ENCODE measurements at places on chromosomes 7 and 10.
A peak's percentile ranks its signal among the peaks of the same experiment; 100 is the strongest.

DNA sequence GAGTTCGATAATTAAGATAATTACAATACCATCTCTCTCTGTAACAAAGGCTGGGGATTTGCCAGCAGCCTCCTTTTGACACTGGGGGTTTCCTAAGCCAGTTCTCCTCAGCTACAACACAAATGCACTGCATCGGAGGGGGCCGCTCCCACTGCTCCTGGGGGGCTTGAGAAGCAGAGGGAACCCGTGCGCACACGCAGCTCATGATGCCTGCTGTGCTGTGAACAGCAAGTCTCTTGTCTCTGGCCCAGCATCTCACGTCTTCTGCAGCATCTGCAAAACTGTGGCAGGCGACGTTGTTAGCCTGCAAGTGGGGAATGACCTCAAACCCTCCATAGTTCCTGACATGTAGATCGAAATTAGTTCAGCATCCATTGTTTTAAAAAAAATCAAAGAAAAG, 5.5 kb downstream of the VIPR2 start:
- no peak for DNase-seq

- no peak for DNase-seq
Observed at GRCh38 chr10:47360419-47361040, 12.4 kb downstream of the RBP3 start.

GRCh38 chr10:24899571-24899970, 52.8 kb downstream of the PRTFDC1 start:
- no peak for DNase-seq

- peak; percentile 43 for DNase-seq
Observed at GRCh38 chr10:17354781-17355180, 99.6 kb downstream of the ST8SIA6 start.

GRCh38 chr10:8050556-8051108, 3.9 kb upstream of the GATA3 start:
- peak; percentile 27 for DNase-seq

GRCh38 chr7:116138202-116138801, 72.0 kb upstream of the TES start:
- DNase-seq, result peak; percentile 70

DNA sequence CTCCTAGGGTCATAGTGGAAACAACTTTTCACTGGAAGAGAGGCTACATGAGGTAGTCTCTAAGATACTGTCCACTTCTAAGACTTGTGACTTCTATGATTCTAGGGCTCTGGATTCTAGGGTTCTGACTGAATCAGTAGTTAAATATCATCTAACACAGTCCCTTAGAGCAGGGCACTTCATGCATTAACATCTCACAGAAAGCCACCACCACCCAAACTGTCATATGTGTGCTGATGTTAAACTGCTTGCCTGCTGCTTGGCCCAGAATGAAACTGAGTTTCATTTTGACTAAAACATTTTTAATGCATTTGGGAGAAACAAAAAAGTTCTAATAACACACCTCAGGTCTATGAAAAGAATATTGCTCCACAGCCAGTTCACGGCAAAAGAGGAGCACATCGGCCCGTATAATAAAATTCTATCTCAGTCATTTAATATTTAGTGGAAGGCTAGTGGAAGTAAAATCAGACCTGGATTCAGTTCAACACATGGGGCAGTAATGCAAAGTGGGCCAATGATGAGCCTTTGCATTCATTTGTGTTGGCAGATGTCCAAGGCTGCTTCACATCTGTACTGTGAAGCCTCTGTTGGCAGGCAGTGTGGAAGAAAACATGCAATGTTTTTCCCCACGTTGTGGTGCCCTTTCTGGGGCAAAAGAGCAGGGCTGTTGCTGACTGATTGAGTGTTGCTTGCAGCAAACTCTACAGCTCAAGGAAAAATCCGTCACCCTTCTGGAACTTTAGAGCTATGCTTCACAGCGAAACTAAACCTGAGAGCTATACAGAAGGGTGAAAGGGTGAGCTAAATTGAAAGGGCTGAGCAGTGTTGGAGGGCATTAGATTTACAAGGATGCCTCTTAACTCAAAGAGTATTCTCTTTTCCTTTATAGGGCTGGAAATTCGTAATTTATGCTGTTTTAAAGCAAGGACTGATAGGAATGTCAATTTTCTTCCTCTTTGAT, 33.5 kb upstream of the AUTS2 start:
- no peak for DNase-seq

DNA sequence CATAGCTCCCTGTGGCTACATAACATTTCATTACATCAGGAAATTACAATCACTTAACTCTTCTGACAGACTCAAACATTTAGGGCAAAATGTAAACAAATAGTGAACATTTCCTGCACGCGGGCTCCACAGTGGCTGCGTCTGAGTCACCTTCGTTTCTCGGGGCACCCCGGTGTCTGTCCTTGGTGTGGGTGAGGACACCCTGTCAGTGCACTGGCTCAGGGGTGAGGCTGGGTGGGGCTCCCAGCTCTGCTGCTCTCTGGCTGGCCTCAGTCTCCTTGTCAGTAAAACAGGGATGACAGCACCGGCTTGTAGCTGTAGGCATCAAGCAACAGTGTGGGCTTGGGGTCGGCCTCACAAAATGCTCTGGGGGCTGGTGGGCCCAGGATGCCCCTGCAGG, 237.1 kb upstream of the SHH start:
- DNase-seq, result no peak

DNA sequence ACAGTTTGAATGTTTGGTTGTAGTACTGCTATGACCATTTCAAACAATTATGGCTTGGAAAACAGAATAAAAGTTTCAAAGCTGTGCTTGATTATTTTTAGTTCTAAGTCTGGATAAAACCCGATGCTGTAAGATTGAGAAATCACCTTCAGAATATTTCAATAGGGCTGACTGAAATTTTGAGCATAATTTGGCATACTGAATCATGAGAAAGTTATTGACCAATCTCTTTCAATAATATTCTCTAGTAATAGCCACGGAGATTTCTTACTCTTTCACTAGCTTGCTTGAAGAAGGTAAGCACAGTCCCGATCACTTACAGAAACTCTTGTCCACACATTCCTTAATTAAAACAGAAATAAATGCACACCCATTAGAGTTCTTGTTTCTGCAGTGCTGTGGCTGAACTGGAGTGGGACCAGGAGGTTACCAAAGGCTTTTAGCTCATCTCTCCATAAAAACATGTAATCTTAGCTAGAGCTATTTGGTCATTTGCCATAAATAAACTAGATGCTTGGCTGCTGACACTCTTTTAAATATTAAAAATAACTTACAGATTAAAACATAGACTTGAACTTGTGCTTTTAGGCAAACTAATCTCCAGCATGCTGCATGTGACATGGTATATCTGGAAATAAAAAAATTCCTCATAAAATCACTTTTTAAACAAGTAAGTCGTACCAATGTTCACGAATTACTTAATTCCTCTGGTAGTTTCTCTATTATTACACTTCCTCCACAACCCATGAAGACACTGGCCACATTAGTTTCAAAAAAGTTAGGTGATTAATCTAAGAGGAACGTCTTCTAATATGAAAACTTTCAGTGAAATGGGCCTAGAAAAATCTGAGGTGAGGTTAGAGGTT, 97.8 kb downstream of the AGMO start:
- DNase-seq, result peak; percentile 23

GRCh38 chr7:112058686-112059085, 147.5 kb downstream of the DOCK4 start:
- DNase-seq, result no peak

GRCh38 chr7:120480930-120481329, 208.0 kb downstream of the KCND2 start:
- no peak for DNase-seq

GRCh38 chr10:79320820-79321493, 26.3 kb upstream of the PPIF start:
- peak; percentile 98 for DNase-seq

- DNase-seq, result no peak
Observed at GRCh38 chr10:60535427-60535826, 145.8 kb upstream of the ANK3 start.

DNA sequence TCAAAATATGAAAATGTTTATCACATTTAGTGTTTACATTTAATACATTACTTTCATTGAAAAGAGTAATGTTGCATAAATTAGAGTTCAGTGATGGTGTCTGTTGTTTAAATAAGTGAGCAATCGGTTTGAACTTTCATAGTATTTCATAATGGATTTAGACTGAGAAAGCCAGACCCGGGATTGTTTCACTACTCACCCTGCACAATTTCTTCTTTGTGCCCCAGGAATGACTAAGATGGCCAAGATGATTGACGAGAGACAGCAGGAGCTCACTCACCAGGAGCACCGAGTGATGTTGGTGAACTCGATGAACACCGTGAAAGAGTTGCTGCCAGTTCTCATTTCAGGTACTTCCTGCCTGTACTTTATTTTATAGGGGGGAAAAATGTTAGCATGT, 74.6 kb downstream of the VCL start:
- no peak for DNase-seq

- DNase-seq, result peak; percentile 98
Observed at GRCh38 chr7:1883031-1883761, 213.1 kb downstream of the ELFN1 start.

- DNase-seq, result peak; percentile 89
Observed at GRCh38 chr7:32164341-32164996, 94.3 kb upstream of the PDE1C start.

DNA sequence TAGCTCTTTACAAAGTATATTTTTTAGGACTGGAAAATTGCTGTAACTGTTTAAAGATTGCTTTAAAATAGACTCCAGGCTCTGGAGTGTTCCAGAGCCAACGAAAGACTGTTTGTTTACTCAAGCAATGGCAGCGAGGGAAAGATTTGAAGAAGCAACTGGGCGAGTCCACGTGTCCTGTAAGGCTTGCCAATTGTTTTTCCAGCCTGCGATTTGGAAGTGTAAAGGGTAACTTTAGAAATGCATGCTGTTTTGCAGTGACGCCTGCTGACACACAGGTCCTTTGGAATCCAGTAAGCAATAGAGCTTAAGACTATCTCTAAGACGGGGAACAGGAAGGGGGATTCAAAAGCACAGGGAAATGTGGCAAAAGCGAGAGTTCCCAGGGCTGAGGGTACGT, 55.8 kb downstream of the TACC2 start:
- DNase-seq, result no peak

GRCh38 chr10:22436526-22436892, 91.2 kb downstream of the SPAG6 start:
- no peak for DNase-seq

- no peak for DNase-seq
Observed at GRCh38 chr7:95986178-95986764, 213.9 kb downstream of the DYNC1I1 start.

DNA sequence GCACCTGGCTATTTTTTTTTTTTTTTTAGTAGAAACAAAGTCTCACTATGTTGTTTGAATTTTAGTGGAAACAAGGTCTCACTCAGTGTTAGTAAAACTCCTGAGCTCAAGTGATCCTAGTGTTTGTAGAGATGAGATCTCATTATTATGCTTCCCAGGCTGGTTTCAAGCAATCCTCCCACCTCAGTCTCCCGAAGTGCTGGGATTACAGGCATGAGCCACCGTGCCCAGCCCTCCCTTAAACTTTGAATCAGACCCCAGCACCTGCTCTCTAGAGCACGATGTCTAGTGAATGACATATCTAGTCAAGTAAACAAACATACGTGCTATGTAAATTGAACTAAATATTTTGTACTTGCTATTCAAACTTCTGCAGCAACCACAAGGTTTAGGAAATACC, 105.6 kb upstream of the MYO3A start:
- DNase-seq, result no peak

- DNase-seq, result no peak
Observed at GRCh38 chr7:78768859-78769258, 684.6 kb downstream of the MAGI2 start.

DNA sequence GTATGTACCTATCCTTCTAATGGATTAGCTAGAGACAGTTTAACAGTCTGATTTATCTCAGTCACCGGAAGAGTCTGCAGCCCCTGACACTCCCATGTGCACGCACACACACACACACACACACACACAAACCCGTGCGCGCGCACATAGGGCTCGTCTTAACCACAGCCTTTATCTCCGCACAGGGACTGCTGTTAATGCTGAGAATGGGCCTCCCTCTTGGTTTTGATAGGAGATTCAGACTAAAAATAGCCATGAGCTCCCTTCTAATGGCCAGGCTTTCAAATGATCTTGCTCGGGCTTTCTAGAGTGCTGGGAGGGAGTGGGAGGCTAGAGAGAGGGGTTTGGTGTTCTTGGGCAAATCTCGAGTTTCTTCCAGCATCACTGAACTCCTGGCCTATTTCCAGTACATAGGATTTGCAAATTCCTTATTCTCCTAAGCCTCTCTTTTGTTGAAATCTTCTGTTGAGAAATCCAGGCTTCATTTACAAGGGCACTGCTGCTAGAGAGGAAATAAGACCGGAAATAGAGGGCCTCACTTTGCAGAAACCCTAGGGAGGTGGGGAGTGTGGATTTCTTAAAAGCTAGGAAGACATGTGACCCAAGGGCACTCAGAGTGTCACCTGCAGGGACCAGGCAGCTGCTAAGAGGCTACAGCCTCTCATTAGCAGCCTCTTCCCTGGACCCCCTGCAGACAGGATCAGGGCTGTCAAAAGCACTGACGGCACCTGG, 2.4 kb downstream of the TMEM72 start:
- no peak for DNase-seq

GRCh38 chr10:118955531-118955930, 74.0 kb upstream of the NANOS1 start:
- no peak for DNase-seq

DNA sequence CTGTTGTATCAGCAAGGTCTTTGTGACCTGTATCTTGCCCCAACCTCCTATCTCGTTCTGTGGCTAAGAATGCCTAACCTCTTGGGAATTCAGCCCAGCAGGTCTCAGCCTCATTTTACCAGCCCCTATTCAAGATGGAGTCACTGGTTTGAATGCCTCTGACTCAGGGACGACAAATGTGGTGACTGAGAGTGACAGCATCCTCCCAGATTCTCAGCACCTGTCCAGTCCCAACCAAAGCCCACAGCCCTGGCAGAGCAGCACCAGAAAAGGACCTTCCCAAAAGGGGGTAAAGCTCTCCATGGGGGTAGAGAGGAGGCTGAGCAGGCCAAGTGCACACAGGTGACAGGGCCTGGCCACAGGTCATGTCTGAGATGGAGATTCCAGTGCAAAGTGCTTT, 35.4 kb upstream of the GPAM start:
- no peak for DNase-seq

GRCh38 chr7:120915314-120916105, 35.1 kb upstream of the ING3 start:
- DNase-seq, result no peak

- DNase-seq, result peak; percentile 8
Observed at GRCh38 chr10:16816171-16816570, 1.1 kb downstream of the RSU1 start.

- peak; percentile 47 for DNase-seq
Observed at GRCh38 chr7:78953090-78953489, 500.4 kb downstream of the MAGI2 start.

GRCh38 chr10:128263891-128264688, 137.9 kb upstream of the MKI67 start:
- DNase-seq, result peak; percentile 20

DNA sequence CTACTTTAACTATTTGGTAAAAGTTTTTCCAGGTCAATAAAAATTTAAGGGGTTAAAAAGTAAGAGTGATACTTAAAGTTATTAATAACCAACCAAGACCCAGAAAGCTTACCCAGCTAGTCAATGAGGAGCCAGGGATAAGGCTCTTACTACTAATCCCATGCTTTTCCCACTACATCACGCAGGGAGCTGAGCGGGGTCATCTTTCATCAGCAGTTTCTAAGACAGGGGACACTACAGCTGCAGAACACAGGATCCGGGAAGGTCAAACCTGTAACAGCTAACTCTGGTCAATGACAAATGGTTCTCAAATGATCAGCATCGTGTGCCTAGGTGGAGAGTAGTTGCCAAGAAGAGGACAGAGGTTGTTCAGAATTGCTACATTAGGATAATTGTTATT, 65.1 kb downstream of the RSU1 start:
- no peak for DNase-seq

All from EL (cell line).